ENCODE measurements at places on chromosomes 4 and X. TPM values are rescaled to one million over a fixed set of nuclear protein-coding genes. Genes with fewer than 3 reads are reported as not detected.
A peak's percentile ranks its signal among the peaks of the same experiment; 100 is the strongest.

Gene PTTG2
- total RNA-seq: 2.5 TPM

Gene ARMCX6
- total RNA-seq: 12.3 TPM

Gene GAGE1
- total RNA-seq: not detected

Gene TMPRSS11A
- 26.0 TPM for total RNA-seq

Gene ARMCX5
- total RNA-seq: 9.6 TPM

Gene HS3ST1
- 8.1 TPM for total RNA-seq

Gene LAP3
- total RNA-seq: 77.6 TPM

Gene TAF7L
- total RNA-seq: 2.5 TPM

Gene CPE
- total RNA-seq: 103 TPM

Gene FAM50A
- 33.6 TPM for total RNA-seq

GRCh38 chr4:165177725-165178666, 29.4 kb upstream of the KLHL2 start:
- H3K27me3 ChIP-seq: no peaks in the 10 kb centered on the region
- H3K36me3 ChIP-seq: no peaks in the 10 kb centered on the region
- no peaks in the 10 kb centered on the region for H3K4me1 ChIP-seq
- H3K27ac ChIP-seq: no peak overlapping the region
- no peak overlapping the region for H3K4me3 ChIP-seq

- peak overlapping the region; percentile 62 for H3K27ac ChIP-seq
- H3K27me3 ChIP-seq: no peaks in the 10 kb centered on the region
- no peak for DNase-seq
- H3K36me3 ChIP-seq: no peaks in the 10 kb centered on the region
- H3K4me1 ChIP-seq: no peaks in the 10 kb centered on the region
Measured at GRCh38 chr4:87321888-87322287, 794 bp downstream of the HSD17B13 start.

DNA sequence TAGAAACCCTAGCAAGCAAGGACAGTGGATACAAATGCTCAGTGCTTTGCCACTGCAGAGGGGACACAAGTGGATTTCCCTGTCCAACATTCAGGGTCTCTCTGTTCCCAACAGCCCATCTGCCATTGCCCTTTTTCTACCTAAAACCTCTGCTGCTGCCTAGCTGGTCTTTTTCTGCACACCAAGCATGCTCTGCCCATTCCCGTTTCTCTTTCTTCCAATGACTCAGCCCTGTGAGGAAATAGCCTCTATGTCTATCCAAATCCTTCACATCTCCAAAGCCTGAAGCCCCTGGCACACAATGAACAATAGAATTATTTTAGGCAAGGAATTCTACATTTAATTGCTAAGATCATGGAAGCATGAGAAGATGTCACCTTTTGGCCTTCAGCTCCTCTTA, 5.7 kb upstream of the AMELX start:
- H3K27ac ChIP-seq: no peak overlapping the region
- no peak overlapping the region for H3K4me3 ChIP-seq
- no peak for DNase-seq
- no peaks in the 10 kb centered on the region for H3K27me3 ChIP-seq
- H3K4me1 ChIP-seq: no peaks in the 10 kb centered on the region

DNA sequence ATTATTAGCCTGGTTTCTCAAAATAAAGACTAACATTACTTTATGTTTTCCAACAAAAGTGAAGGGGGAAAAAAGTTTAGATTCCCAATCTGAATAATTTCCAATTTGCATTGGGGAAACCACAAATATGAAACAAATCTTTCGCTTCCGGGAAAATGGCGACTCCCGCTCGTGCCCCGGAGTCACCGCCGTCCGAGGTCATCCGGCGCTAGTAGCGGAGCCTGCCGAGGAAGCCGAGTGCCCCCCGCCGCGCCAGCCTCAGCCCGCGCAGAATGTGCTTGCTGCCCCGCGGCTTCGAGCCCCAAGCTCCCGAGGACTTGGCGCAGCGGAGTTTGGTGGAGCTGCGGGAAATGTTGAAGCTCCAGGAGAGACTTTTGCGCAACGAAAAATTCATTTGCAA, 75.0 kb upstream of the TMPRSS11A start:
- H3K4me3 ChIP-seq: no peak overlapping the region
- H3K27ac ChIP-seq: no peak overlapping the region
- H3K36me3 ChIP-seq: no peaks in the 10 kb centered on the region
- H3K4me1 ChIP-seq: no peaks in the 10 kb centered on the region

DNA sequence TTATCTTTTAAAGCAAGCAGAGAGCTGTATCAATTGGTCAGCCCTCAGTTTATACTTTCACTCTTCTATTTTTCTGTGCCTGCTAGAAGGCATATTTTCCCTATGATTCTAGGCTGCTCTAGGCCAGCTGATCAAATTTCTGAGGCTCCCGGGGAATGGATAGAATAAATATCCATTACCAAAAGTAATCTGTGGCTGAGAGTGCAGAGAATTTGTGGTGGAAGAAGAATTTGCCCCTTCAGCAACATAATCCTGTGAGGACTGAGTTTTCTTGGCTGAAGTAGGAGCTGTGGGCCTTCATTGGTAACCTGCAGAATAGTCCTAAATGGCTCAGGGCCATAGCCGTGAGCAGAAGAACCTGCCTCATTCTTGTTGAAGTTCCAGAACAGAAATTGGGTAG, 314.6 kb upstream of the CASK start:
- no peaks in the 10 kb centered on the region for H3K4me1 ChIP-seq
- DNase-seq: no peak
- no peaks in the 10 kb centered on the region for H3K36me3 ChIP-seq
- no peak overlapping the region for H3K4me3 ChIP-seq

- H3K4me3 ChIP-seq: no peak overlapping the region
- no peaks in the 10 kb centered on the region for H3K27me3 ChIP-seq
- no peak overlapping the region for H3K27ac ChIP-seq
- DNase-seq: no peak
- H3K4me1 ChIP-seq: no peaks in the 10 kb centered on the region
- H3K36me3 ChIP-seq: no peaks in the 10 kb centered on the region
Measured at GRCh38 chr4:107818301-107818910, 6.3 kb upstream of the SGMS2 start.

- H3K4me1 ChIP-seq: peaks cover 8% of the 10 kb centered on the region
- no peak overlapping the region for H3K4me3 ChIP-seq
- no peaks in the 10 kb centered on the region for H3K27me3 ChIP-seq
Measured at GRCh38 chr4:113561758-113562157, 199.8 kb downstream of the CAMK2D start.

- no peak for DNase-seq
- no peaks in the 10 kb centered on the region for H3K27me3 ChIP-seq
- no peak overlapping the region for H3K27ac ChIP-seq
- H3K4me1 ChIP-seq: no peaks in the 10 kb centered on the region
Measured at GRCh38 chr4:100786481-100786880, 268.7 kb upstream of the EMCN start.

GRCh38 chrX:3307881-3308280, 38.6 kb downstream of the MXRA5 start:
- H3K36me3 ChIP-seq: no peaks in the 10 kb centered on the region
- H3K27me3 ChIP-seq: no peaks in the 10 kb centered on the region
- no peak for DNase-seq

DNA sequence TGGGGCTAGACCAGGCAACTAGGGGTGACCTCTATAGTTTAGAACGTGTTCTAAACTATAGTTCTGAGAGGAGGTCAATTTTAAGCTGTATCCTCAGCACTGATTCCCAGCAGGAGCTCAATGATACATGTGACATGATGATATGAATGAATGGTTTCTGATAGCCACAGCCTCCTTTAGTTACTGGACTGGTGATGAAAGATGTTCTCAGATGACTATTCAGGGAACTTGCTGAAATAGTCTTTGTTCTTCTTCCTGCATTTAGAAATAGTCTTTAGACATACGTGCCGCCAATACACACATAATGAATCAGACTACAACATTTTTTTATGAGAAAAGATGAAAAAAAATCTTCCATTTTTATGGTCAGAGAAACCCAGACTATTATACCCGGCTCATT, 116.3 kb upstream of the TMEM150C start:
- DNase-seq: no peak
- peaks cover 12% of the 10 kb centered on the region for H3K4me1 ChIP-seq
- H3K4me3 ChIP-seq: no peak overlapping the region
- H3K27ac ChIP-seq: no peak overlapping the region
- no peaks in the 10 kb centered on the region for H3K27me3 ChIP-seq
- no peaks in the 10 kb centered on the region for H3K36me3 ChIP-seq

DNA sequence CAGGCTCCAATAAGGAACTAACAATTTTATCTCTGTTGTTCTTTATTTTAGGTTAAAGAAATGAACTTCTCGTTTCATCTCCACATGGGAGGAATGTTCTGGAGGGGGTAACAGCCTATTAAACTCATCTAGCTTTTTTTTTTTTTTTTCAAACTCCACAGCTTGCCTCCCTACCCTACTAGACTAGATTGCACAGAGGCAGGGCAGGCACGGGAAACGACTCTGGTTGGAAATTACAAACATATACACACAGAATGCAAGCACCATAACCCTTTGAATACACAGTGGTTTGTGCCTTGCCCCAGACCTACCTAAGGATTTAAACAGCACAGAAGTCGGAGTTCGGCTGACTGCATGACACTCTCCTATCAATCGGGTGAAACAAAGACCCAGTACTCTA, 2.7 kb downstream of the MECP2 start:
- no peak for DNase-seq
- H3K27me3 ChIP-seq: no peaks in the 10 kb centered on the region
- peaks cover 37% of the 10 kb centered on the region for H3K4me1 ChIP-seq
- no peaks in the 10 kb centered on the region for H3K36me3 ChIP-seq
- H3K27ac ChIP-seq: peak overlapping the region; percentile 97
- H3K4me3 ChIP-seq: peak overlapping the region; percentile 2

- no peak overlapping the region for H3K27ac ChIP-seq
- no peaks in the 10 kb centered on the region for H3K4me1 ChIP-seq
- no peaks in the 10 kb centered on the region for H3K27me3 ChIP-seq
- no peak overlapping the region for H3K4me3 ChIP-seq
- H3K36me3 ChIP-seq: no peaks in the 10 kb centered on the region
Measured at GRCh38 chrX:147498796-147499195, 412.9 kb upstream of the FMR1 start.

- H3K4me3 ChIP-seq: no peak overlapping the region
- H3K27me3 ChIP-seq: no peaks in the 10 kb centered on the region
- peaks cover 26% of the 10 kb centered on the region for H3K4me1 ChIP-seq
- no peaks in the 10 kb centered on the region for H3K36me3 ChIP-seq
- H3K27ac ChIP-seq: no peak overlapping the region
Measured at GRCh38 chr4:57091657-57092162, 18.5 kb downstream of the IGFBP7 start.

DNA sequence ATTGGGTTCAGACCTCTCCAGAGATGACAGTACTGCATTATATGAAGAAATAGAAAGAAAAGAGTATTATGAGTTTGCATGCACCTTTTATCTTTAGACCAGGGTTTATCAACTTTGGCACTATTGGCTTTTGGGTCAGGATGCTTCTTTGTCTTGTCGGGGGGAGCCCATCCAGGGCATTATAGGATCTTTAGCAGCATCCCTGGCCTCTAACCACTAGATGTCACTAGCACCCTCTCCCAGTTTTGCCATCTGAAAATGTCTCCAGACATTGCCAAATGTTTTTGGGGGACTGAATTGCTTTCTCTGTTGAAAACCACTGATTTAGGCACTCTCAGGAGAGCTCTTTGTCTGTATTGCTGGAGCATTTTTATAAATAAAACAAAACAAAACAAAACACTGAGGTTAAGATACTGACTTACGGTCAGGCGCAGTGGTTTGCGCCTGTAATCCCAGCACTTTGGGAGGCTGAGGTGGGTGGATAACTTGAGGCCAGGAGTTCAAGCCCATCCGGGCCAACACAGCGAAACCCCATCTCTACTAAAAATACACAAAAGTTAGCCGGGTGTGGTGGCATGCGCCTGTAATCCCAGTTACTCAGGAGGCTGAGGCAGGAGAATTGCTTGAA, 23.6 kb downstream of the CA5B start:
- H3K27ac ChIP-seq: no peak overlapping the region
- H3K4me3 ChIP-seq: no peak overlapping the region
- no peaks in the 10 kb centered on the region for H3K4me1 ChIP-seq

All from vagina (tissue), 2 donors.